ENCODE measurements at places on chromosomes 1 and 21.

- DNase-seq = no peak
Measured at GRCh38 chr1:210536254-210536961, 207.7 kb downstream of the HHAT start.

DNA sequence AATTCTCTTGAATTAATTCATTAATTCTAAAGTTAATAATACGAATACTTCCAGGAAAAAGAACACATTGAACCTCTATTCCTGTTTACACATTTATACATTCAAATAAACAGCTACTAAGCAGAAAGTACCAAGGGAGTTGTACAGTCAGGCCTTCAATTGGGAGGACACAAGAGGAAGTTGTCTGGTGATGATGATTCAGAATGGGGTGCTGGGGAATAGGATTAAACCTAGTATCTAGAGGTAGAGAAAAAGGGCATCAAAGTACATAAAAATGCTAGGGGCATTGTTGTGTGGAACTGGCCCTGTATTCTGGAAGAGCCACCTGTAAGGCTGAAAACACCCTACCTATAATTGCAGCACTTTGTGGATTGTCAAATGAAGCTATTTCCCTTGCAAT, 71.7 kb upstream of the MROH9 start:
- no peak for DNase-seq

- DNase-seq = no peak
Measured at GRCh38 chr1:236553370-236553769, 29.6 kb downstream of the LGALS8 start.

GRCh38 chr21:38355992-38356781, 99.4 kb downstream of the KCNJ15 start:
- DNase-seq = peak; percentile 31

GRCh38 chr1:113905435-113905861, 322 bp downstream of the DCLRE1B start:
- no peak for DNase-seq

DNA sequence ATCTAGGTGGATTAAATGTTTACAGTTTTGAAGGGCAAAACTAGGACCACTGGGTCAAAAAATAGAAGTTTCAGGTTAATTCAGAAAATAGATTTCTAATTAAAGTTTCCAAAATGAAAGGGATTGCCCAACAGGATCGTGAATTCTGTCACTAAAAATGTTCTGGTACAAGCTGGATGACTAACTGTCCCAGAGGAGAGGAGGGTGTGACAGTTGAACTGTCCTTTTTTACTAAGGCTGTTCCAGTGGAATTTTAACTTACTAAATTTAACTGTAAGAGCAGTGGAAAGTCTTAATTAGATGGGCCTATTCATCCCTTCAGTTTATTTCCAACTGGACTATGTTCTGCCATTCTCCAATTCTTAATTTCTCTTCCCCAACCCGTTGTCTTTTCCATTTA, 7.2 kb downstream of the SNX7 start:
- no peak for DNase-seq

DNA sequence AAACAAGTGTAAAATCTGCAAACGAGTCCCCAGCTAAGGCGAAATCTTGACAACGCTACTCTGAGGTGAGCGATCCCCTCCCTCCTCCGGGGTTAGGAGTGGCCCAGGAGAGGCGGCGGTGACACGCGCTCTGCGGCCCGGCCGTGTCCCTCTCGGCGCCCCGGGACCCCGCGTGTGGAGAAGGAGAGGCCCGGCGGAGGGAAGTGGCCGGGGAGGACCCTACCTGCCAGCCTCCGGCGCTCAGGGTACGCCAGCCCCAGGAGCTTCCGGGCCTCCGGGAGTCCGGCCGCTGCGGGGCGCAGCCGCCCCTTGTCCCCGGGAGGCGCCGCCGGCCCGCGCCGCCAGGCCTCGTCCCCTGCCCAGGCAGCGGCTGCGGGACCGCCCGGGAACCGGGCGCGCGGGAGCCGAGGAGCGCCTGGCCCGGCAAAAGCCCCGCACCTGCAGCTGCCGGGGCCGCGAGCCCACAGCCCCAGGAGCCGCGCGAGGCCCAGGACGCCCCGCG, 543 bp downstream of the ABCB10 start:
- peak; percentile 19 for DNase-seq

GRCh38 chr21:37945036-37945435, 28.8 kb upstream of the KCNJ6 start:
- DNase-seq = no peak

- no peak for DNase-seq
Measured at GRCh38 chr1:10267319-10267718, 56.9 kb downstream of the KIF1B start.

GRCh38 chr1:234989019-234989418, 139.6 kb downstream of the TOMM20 start:
- no peak for DNase-seq

GRCh38 chr1:6241887-6242740, 1.9 kb upstream of the HES3 start:
- DNase-seq = no peak

DNA sequence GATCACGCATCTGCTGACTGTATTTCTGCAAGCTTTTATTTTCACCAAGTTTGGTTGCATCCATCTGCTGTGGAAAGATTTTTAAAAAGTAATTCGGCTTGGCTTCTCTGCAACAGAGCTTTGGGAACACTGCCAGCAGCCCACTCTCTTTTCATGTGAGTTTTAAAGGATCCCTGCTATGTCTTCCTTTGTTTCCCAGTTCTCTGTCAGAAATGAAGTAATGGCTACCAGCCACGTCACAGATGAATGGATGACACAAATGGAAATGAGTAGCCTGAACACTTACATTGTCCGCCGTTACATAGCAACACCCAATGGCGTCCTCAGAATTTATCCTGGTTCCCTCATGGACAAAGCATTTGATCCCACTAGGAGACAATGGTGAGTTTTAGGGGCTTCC, 80.6 kb upstream of the RAVER2 start:
- no peak for DNase-seq

- no peak for DNase-seq
Measured at GRCh38 chr1:211183747-211184313, 49.9 kb upstream of the KCNH1 start.

GRCh38 chr1:71488555-71489252, 407.9 kb upstream of the ZRANB2 start:
- no peak for DNase-seq

GRCh38 chr1:228276901-228277490, 69.2 kb downstream of the OBSCN start:
- DNase-seq = no peak

DNA sequence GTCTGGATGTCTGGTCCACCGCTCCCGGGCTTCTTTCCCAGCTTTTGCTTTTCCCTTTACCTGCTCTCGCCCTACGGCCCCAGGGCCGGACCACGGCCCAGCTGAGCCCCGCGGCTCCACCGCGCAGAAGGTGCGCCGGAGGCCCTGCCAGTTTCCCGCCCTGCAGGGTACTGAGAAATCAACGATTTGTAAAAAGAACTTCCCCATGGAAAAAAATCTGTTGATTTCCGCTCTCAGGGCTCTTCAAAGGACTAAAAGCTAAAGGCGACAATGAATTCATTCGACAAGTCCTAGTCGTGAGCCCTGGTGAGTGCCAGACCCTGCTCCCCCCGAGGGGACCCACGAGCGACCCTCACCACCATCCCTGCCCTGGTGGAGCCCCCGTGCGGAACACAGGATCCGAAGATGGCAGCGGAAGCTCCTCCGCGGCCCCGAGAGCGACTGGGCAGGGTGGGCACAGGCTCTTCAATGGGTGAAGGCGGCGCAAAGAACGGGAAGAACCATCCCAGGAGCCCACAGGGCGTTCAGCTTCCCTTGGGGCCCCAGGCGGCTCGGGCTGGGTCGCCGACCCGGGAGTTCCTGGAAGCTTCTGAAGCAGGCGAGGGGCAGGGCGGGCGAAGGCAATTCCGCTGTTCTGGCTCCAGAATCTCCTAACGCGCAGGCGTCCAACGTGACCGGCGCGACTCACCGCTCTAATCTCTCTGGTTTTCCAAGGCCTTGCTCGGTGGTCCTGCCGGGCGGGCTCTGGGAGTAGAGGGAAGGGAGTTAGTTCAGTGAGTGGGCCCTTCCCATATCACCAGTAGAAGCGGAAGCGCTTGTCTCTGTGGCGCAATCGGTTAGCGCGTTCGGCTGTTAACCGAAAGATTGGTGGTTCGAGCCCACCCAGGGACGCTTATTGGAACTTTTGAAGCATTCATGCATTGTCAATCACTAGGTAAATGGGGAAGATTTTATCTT, 6.6 kb upstream of the RNU1-2 start:
- DNase-seq = peak; percentile 48

DNA sequence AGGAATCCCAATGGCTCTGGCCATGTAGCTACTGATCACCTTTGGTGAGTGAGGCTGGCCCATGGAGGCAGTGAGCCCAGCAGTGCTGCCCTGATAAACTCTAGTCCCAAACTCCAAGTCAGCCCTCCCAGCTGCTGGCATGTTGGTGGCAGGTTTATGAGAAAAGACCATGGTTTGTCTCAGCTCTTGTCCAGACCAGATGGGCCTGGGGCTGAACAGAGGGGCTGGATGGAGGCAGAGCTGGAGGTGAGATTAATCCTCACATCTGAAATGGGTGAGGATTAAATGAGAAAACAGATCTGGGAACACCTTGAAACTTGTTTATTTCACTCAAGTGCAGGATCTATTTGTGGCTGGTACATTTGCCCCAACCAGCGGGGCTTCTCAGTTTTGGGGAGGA, 3.2 kb downstream of the TMEM269 start:
- DNase-seq = no peak

- no peak for DNase-seq
Measured at GRCh38 chr21:26280775-26281174, 110.2 kb upstream of the APP start.

DNA sequence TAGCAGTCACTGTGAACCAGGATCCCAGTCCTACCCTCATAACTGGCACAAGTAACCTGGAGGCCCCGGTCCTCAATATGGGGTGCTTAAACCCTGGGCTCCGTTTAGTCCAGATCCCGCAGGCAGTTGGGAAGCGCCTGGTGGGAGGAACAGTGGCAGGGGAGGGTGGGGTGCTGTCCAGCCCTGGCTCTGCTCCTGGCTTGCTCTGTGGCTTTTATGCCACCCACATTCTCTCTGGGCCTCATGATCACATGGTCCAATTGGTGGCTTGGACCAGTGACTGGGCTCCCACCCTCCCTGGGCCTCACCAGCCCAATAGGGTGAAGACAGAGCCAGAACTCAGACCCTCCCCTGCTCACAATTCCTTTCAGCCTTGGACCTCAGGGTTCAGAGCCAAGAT, 2.9 kb downstream of the CD164L2 start:
- no peak for DNase-seq
